LNCaP clone FGC (cell line): ENCODE measurements at places on chromosomes 11 and 22.

GRCh38 chr22:42553475-42554361 is at the start of gene SERHL2:
Gene SERHL2, plus strand, starts transcription at chr22:42553956. Its CDS starts 65 bp downstream, at chr22:42554021.
- DNase-seq: peak; percentile 14

DNA sequence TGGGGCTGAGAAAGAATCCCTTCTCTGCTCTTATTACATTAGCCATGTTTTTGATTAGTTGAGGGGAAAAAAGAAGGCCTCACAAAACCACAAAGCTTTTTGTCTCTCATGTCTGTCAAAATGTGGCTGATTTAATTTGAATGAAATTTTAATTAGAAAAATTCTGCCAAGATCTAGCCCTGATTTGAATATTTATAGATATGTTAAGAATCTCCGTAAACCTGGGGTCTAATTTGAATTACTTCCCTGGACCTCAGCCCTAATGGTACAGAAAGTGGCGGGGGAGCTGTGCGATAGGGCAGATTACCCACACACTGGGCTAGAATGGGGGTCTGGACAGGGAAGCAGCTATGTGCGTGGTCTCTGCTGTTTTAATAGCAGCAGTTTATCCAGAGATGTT is 141.3 kb upstream of the TTC12 start:
- no peak for DNase-seq

DNA sequence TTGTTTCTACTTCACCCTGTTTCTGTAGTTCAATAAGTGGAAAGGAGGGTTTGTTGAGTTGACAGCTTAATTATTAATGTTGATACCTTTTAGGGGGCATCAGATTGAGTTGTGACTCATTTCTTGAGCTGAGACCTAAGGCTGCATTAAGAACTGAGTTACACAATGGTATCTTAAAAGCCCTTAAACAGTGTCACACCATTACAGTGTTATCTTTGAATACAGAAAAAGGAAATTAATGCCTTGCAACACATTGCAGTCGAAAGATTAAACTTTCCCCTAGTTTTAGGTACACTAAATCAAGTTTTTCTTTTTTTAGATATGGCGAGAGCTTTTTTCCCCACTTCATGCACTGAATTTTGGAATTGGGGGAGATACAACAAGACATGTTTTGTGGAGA is 16.7 kb downstream of the PAFAH1B2 start:
- DNase-seq: no peak

- DNase-seq: no peak
These were observed 38.3 kb upstream of the TH start for GRCh38 chr11:2209900-2210321.

GRCh38 chr11:3056296-3057068 is 741 bp downstream of the CARS1 start:
- DNase-seq: no peak

GRCh38 chr11:47177846-47178245 is 1.2 kb upstream of the ARFGAP2 start:
- DNase-seq: no peak

GRCh38 chr11:70758206-70758605 is 359.9 kb downstream of the CTTN start:
- DNase-seq: no peak

DNA sequence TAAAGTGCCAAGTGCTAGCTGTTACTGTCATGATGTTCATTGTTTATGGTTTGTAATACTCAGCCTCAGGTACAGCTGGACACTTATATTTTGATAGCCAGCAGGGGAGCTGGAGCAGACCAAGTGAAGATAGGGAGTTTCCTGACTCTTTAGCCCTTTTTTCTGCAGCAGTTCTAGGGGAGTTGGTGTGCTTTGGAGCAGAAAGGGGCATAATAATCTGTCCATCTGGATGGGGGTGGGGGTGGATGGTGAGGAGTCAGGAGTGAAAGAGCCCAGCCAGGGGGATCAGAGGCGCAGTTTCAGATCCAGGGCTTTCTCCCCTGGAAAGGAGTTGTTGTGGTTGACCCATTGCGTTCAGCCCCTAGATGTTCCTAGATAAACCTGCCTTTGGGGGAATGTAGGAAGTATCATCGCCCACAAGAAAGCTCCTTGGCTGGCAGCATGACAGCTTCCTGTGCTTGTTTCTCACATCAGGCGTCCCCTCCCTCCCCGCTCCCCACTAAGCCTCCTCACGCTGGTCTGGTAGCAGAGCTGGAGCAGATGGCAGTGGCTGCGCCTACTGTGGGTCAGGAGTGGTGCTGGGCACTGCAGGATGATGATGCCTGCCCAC is 41.9 kb downstream of the MED15 start:
- DNase-seq: no peak

DNA sequence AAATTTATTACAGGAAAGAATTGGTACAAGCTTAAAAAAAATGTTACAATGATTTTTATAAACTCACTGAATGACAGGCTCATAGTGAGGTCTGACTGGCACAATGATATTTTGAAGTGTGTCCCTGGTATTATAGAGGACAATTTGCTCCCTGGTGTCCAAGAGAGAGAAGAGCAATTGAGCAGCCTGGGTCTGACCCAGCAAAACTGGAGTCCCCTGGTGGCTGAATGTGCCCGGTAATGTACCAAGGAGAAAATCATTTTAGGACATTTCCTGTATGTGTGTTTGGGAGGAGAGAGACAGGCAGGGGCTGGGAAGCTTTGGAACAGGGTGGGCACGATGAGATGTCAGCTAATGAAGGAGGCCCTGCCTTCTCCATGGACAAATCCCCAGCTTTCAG is 125.3 kb downstream of the APOL5 start:
- no peak for DNase-seq

GRCh38 chr11:126332221-126332711 is 23.2 kb upstream of the ST3GAL4 start:
- no peak for DNase-seq

- DNase-seq: no peak
These were observed 7.6 kb downstream of the ZNF70 start for GRCh38 chr22:23743303-23743705.

DNA sequence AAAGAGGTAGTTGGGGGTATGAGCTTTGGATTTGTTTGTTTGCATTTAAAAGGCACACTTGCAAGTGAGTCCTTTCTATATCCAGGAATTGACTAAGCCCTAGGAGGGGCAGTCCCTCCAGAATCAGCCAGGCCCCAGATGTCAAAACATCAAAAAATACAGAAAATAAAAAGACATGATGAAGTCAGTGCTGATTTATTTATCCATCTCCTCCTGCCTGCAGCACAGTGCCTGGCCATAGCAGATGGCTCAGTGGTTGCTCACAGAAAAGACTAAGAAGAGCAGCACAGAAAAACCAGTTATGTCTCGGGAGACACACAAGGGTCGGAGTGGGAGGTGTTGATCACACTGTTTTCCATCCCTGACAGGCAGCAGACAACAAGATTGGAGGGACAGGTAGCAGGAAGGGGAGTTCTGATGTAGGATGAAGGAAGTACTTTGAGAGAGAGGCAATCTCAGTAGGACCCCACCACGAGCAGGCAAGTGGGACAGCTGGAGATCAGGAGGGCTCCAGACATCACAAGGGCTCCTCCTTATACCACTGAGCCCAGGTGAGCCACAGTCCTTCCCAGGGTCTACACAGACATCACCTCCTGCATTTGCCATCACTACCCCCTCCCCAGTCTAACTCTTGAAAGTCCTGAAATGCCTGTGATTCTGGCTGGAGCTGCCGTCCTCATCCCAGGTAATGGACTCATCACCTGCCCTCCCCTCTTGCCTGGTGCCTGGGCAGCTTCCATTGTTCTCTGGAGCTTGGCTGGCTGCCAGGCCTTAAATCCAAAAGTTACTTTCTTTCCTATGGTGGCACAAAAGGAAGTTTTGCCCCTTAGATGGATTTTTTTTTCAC is 32.3 kb downstream of the TMPRSS5 start:
- DNase-seq: no peak

GRCh38 chr11:133385781-133386180 is 146.5 kb downstream of the OPCML start:
- no peak for DNase-seq

- no peak for DNase-seq
These were observed 25.4 kb downstream of the A4GALT start for GRCh38 chr22:42695294-42695693.

DNA sequence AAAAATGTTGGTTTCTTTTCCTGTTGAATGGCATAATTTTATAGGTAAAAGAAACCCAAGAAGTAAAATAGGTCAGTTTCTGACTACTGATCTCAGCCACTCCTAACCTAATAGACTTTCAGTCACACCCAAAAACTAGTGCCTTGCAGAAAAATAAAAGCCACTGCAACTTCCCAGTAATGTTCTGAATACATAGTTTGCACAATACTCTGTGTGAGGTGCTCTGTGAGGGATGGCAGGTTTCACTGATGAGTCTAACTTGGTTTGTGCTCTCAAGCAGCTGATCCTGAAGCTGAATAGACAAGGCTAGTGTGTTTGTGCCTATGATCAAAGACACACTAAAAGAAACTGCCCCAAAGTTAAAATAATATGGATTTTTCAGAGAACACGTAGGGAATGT is 758.3 kb downstream of the NELL1 start:
- no peak for DNase-seq

DNA sequence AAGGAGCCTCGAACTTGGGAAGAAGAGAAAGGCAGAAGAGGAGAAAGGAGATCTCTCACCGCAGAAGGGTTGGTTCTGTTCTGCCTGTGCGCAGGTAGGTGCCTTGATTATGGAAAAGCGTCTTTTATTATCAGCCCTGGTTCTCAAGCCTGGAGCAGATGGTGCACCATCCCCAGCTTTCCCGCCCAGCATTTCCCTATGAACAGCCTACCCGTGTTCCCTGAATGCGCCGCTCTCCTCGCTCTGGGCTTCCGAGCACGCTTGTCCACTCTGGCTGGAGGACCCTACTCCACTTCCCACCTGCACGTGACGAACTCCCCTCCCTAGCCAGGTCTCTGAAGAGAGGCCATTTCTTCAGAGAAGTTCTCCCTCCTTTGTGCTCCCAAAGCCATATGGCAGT is 15.2 kb downstream of the IGSF9B start:
- DNase-seq: no peak

DNA sequence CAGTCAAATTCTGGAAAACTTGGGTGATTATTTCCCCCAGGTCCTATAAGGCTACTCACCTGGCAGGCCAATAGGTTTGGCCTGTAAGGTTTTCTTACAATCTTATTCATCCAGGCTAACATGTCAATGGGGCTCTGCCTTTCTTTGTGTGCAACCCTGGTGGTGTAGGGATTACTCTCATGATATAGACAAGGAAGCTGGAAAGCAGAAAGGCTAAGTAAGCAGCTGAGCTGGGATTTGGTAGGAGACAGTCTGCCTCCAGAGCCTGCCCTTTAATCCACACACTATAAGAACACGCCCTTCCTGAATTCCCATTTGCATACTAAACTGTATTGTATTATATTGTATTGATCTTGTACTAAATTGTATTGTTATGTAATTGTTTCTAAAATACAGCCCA is 373.3 kb upstream of the CCDC90B start:
- no peak for DNase-seq

DNA sequence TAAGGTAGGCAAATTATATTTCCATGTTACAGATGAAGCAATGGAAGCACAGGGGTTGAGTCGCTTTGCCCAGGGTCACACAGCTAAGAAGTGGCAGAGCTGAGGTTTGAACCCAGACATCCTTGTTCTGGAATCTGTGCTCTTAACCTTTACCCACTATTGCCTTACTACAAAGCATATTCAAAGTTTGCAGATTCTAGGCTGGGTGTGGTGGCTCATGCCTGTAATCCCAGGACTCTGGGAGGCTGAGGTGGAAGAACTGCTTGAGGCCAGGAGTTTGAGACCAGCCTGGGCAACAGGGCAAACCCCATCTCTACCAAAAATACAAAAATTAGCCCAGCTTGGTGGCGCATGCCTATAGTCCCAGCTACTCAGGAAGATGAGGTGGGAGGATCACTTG is 27.8 kb upstream of the TFIP11 start:
- no peak for DNase-seq

DNA sequence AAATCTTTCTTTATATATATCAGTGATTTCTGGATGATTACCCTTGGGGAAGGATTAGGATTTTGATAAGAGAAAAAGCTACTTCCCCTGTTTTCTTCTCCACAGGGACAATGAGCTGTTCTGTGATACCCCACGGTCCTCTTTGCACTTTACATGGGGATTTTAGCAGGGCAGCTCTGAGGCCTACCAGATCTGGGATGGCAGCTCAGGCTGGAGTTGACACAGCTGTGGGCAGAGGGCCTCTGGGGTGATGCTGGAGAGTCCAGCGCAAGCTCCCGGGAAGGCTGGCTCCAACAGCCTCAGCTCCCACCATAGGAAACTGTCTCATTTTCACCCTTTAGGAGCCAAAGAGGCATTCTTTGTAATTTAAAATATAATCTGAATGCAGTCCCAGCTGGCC is 383.8 kb upstream of the NARS2 start:
- no peak for DNase-seq

- no peak for DNase-seq
These were observed 34.8 kb upstream of the E2F8 start for GRCh38 chr11:19275496-19275895.

DNA sequence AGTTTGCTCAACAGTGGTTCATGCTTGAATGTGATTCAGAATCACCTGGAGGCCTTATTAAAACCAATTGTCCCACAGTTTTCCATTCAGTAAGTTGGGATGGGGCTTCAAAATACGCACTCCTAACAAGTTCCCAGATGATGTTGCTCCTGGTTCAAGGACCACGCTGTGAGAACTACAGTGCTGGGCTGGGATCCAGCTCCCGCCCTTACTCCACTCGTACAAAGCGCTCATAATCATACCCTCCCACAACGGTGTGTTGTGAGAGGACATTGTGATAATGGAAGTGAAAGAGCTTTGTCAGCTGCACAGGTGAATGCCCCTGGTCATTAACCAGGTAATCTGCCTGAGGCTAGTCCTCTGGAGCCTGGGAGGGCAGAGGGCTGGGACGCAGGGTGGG is 1.3 kb upstream of the CD82 start:
- no peak for DNase-seq

- DNase-seq: no peak
These were observed 14.3 kb downstream of the PDGFB start for GRCh38 chr22:39230261-39231196.

GRCh38 chr11:17014321-17014832 is at the start of gene PLEKHA7:
Gene PLEKHA7, minus strand, starts transcription at chr11:17014414. Its CDS starts 13 bp downstream, at chr11:17014401.
- no peak for DNase-seq

DNA sequence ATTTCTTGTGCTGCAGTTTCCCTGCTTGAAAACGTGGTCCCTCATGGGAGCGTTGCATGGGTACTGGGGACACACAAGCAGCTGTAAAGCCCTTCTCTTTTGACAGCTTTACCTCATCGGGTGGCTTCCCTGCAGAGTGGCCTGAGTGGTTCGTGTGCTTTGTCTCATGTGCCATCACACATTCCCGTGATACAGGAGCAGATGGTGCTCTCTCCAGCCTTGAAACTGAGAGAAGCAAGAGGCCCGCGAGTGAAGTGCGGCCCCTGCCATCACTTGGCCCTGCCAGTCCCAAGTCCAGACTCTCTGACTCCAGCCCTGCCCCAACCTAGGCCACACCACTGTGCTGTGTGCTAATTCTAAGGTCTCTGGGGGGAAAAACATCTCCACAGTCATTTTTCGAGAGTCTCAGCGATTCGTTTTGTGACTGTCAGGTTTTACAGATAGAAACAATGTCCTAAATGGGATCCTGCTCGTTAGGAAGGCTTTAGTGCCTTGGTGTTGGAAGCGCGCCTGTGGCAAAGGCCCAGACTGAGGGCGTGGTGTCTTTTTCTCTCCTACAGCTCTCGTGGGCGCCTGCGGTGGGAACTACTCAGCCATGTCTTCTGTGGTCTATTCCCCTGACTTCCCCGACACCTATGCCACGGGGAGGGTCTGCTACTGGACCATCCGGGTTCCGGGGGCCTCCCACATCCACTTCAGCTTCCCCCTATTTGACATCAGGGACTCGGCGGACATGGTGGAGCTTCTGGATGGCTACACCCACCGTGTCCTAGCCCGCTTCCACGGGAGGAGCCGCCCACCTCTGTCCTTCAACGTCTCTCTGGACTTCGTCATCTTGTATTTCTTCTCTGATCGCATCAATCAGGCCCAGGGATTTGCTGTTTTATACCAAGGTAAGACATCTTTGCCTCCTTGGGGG is 64.2 kb downstream of the KREMEN1 start:
- DNase-seq: no peak
